ENCODE measurements at places on chromosomes 12 and 14.

DNA sequence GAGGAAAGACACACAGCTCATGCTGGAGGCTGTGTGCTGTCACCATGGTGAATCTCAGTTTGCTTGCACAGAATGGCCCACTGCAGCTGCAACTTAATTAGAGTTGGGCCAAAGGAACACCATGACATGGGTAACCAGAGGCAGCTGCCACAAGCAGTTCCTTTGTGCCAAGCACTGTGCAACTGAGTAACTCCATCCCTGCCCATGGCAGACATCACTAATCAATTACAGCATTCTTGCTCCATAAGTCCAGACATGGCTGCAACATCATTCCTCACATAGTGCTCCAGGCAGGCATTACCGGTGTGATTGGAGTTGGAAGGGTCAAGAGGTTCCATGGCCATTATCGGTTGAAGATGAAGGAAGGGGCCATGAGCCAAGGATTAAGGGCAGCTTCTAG, 207.0 kb downstream of the RBM19 start:
- DNase-seq: no peak

GRCh38 chr12:23909551-23909950, 39.9 kb downstream of the SOX5 start:
- DNase-seq: no peak

DNA sequence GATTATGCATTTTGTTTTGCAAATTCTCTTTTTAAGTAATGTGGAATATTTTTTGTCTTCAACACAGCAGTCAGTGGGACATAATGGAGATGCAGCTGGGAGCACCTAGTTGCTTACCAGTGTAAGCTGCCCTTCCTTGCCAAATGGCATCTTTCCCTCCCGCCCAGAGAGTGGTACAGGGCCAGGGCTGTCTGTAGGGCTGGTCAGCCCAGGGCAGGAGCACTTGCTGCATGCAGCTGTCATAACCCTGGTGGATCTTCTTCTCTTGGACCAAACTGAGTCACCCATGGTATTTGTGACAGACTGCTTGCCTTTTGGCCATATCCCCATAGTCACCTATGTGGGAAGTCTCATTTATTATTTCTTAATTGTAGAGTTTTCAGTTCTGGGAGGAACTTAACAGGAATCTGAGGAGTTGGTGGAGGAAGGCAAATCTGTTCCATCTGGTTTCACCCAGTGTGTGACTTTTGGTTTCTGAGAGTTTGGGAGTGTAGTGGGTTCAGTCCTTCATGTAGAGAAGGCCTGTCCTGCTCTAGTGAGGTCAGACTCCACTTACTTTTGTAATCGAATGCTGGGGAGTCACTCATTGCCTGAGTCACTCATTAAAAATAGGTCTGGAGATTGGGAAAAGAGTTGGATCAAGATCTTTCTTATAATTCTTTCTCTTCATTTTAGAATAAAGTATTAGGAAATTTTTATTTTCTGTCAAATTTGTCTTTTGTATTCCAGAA, 62.0 kb upstream of the ASPG start:
- DNase-seq: no peak

DNA sequence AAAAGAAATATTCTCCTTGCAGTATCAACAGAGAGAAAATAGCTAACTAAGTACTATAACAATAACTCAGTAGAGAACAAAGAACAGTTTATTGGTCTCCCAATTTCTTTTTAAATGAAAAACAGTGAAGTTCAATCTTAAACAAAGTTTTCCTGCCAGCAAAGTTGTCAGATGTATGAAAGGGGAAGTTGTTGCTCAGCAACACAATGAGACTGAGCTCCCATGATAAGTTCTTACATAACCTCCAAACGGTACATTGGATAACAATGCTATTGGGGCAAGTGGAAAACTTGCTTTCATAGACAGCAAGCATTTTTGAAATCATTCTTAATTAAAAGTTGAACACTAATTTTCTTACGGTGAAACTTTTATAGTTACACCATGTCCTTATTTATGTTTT, 94.9 kb downstream of the ALG10B start:
- DNase-seq: no peak

All from astrocyte of the cerebellum (primary cell).